ENCODE measurements at places on chromosomes 7 and 10. TPM values are rescaled to one million over a fixed set of nuclear protein-coding genes. Genes with fewer than 3 reads are reported as not detected.

Gene ABLIM1
- total RNA-seq, result 106 TPM

Gene RELN
- total RNA-seq, result 3.7 TPM

DNA sequence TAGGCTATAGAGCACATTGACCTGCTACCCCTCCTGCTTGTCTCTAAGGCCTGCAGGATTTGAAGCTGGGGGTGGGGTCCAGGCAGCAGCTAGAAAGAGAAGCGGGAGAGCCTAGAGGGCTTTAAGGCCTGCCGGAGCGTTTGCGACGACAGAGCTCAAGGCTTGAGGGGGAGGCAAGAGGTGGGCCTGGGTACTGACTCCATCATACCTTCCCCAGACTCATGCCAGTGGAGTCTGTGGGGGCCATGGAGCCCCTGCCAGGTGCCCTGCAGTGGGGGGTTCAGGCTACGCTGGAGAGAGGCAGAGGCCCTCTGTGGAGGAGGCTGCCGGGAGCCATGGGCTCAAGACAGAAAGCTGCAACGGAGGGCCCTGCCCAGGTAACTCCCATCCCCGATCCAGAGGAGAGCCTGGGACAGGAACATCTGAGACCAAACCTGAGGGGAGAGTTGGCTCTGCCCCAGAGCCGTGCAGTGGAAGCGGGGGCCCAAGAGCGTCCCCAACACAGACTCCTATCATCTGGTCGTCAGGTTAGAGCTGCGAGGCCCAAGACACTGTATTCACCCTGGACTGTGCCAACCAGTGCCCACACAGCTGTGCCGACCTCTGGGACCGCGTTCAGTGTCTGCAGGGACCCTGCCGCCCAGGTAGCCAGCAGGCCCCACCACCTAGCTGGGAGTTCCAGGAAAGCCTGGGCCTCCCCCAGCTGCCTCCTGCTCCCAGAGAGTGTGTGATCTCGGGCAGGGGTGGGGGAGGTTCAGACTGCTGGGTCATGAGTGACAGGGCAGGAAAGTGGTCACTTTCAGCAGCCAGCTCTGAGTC, 13.2 kb upstream of the ZNF862 start:
- no peaks in the 10 kb centered on the region for H3K27me3 ChIP-seq
- no peak overlapping the region for H3K27ac ChIP-seq
- no peaks in the 10 kb centered on the region for H3K36me3 ChIP-seq
- DNase-seq, result peak; percentile 43
- H3K4me3 ChIP-seq, result no peak overlapping the region

Gene SPDYE6
- not detected for total RNA-seq

GRCh38 chr7:96076350-96076707, 245.6 kb downstream of the SLC25A13 start:
- DNase-seq, result no peak
- peaks cover 19% of the 10 kb centered on the region for H3K27me3 ChIP-seq
- peaks cover 9% of the 10 kb centered on the region for H3K4me1 ChIP-seq
- no peaks in the 10 kb centered on the region for H3K36me3 ChIP-seq

- no peak for DNase-seq
- no peak overlapping the region for H3K27ac ChIP-seq
- H3K27me3 ChIP-seq, result no peaks in the 10 kb centered on the region
- H3K36me3 ChIP-seq, result no peaks in the 10 kb centered on the region
- H3K4me1 ChIP-seq, result no peaks in the 10 kb centered on the region
- H3K4me3 ChIP-seq, result no peak overlapping the region
Measured at GRCh38 chr10:109668703-109669102, 254.6 kb downstream of the XPNPEP1 start.

DNA sequence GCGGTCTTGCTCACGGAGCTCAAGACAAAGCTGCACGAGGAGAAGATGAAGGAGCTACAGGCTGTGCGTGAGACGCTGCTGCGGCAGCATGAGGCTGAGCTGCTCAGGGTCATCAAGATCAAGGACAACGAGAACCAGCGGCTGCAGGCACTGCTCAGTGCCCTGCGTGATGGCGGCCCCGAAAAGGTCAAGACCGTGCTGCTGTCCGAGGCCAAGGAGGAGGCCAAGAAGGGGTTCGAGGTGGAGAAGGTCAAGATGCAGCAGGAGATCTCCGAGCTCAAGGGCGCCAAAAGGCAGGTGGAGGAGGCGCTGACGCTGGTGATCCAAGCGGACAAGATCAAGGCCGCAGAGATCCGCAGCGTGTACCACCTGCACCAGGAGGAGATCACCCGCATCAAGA, 51.4 kb downstream of the JAKMIP3 start:
- no peaks in the 10 kb centered on the region for H3K4me1 ChIP-seq
- H3K27ac ChIP-seq, result no peak overlapping the region
- no peak overlapping the region for H3K4me3 ChIP-seq
- DNase-seq, result peak; percentile 36

GRCh38 chr7:102434039-102434486, 688 bp downstream of the ORAI2 start:
- H3K4me3 ChIP-seq, result peak overlapping the region; percentile 84
- peaks cover 4% of the 10 kb centered on the region for H3K36me3 ChIP-seq
- H3K27ac ChIP-seq, result peak overlapping the region; percentile 83
- H3K4me1 ChIP-seq, result peaks cover 30% of the 10 kb centered on the region

Gene CLEC2L
- total RNA-seq, result not detected

DNA sequence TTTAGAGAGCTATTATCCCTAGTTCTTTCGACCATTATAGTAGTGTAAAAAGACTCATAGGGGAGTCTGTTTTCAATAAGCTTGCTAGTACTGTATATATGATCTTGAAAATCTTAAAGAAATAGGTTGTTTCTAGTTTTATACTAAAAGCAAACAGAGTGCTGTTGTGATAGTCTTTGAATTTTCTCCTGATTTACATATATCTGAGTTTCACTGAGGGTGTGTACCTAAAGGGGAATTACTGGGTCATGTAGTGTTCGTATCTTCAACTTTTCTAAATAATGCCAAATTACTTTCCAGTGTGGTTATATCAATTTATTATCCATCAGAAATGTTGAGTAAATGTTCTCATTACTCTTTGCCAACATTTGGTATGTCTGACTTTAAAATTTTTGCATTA, 70.8 kb upstream of the BAMBI start:
- DNase-seq, result no peak
- H3K4me1 ChIP-seq, result peaks cover 8% of the 10 kb centered on the region
- no peak overlapping the region for H3K27ac ChIP-seq
- H3K4me3 ChIP-seq, result no peak overlapping the region
- H3K36me3 ChIP-seq, result peaks cover 69% of the 10 kb centered on the region

Gene HMX3
- not detected for total RNA-seq

Measured in lower lobe of right lung (tissue), 2 donors.